ENCODE measurements at places on chromosomes 6 and 20.

DNA sequence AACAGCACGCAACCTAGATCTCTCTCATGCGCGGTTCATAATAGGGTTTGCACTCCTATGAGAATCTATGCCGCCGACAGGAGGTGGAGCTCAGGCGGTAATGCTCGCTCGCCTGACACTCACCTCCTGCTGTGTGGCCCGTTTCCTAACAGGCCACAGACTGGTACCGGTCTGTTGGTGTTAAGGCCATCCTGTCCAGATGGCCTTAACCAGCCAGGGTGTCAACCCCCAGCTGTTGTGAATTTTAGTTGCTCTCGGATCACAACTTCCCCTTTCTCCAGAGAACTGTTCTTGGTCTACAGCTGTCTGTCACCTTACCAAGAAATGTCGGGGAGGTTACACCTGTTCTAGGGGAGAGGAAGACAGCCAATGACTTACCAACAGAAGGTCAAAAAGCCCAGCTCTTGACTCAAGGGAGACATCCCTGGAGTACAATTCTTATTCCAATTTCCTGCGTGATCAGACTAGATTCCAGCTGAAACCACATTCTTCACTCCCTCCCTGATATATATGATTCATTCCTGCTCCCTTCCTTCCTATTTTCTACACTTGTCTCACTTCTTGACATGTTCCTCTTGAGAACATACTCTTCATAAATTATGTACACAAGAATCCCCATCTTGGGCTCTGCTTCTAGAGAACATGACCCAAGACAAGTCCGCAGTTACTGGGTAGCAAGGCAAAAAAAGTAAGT is 23.1 kb upstream of the DNAAF9 start:
- DNase-seq = peak; percentile 68

DNA sequence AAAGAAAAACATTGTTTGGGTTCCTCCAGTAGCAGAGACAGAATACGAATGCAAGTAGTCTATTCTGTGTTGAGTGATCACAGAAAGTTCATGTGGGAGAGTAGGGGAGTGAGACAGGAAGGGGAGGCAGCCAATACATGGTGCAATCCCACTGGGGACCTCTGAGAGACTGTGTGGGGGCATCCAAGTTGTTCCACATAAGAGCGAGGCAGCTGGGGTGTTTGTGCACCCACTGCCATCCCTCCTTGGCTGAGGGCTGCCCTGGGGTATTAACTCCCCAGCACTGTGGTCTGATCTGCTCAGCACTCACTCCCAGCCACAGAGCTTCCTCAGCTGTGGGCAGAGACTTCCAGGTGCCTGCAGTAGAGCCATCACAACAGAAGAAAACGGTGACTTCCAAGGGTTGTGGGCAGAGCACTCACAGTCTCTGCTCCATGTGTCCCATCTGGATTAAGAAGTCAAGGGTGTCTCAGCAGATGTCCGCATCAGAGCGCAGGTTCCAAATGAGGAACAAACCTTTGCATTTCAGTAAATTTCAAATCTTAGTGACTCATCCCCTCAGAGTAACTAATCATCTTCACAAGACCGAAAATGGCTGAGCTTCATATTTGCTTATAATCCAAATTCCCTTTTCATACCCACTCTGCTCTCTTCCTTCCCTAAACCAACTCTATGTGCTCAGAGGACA is 101.9 kb upstream of the NAA20 start:
- DNase-seq = no peak

DNA sequence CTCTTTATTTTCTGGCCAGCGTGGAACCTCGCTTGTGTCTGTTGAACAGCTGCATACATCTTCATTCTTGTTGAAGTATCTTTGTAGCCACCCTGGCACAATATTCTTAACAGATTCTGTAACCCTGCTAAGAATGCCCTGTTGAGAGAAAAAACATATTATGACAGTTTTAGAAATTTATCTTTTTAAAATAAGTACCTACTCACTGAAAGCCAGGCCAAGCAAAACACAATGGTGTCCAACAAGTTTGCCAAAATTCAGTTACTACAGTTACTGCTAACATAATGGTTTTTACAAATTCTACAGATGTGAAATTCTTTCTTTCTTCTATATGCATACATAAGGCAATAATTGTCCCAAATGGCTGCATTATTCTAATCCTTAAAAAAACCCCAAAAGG is 18.2 kb downstream of the NUP153 start:
- DNase-seq = no peak

DNA sequence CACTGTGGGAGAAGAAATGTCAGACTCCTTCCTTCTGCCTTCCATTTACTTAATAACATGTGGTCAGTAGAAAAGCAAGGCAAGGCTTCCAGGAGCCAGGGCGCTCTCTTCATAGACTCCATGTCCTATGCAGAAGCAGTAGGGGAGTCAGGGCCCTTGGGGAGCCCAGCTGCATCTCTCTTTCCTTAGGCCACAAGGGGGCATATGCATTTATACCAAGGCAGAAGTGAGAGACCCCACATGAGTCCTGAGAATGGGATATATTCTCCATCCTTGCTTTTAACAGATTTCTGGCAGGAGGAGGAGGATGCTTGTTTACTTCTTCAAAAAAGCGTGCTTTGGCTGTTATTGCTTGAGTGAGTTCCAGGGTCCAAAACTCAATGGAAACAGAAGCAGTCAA is 198.5 kb downstream of the HIVEP2 start:
- DNase-seq = peak; percentile 24

DNA sequence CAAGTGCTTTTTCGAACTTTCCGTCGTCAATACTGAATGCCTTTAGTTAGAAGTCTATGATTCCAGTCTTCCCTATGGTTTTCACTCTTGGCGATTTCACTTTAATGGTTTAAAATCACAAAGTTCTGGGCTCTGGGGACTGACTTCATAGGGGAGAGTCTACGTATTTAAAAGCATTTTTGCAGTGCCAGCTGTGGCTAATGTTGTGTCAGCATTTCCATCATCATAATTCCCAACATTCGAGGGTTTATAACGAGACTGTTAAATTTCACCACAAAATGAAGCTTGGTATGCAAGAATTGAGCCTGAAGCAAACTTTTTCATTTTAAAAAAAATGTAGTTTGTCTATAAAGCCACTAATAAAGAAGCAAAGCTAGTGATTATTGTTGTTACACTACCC is 242.7 kb downstream of the SOX4 start:
- no peak for DNase-seq

DNA sequence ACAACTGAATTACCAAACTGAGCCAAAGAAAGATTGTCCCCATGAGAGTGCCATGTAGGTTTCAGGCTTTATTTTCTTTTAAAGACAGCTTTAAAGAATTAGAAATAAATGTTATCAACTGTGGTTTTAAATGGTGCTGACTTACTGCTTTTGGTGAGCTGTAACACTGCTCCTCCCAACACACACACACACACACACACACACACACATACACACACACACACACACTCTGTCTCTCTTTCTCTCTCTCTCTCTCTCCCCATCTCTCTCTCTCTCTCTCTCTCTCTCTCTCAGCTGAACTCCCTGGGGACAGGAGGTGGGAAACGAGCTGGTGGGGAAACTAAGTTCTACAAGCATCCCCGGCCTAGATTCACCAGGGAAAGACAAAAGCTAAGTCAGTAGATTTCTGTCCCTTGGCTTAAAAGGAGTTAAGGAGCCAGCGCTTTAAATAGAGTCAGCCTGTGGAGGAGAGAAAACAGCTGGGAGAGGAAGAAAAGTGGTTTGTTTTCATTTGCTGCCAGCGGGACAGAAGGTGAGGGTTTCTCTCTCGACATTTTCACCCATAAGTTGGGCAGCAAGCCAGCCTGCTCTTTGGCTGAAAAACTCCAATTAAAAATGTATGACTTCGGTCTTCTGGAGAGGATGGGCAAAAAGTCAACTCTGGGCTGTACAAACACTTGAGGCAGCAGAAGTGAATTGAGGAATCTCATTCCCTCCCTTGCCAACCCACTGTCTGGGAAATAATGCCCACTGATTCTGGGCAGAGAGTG is 27.4 kb downstream of the CBLN4 start:
- DNase-seq = no peak

- DNase-seq = no peak
Observed at GRCh38 chr6:9347608-9348007, 912.3 kb upstream of the SLC35B3 start.

- no peak for DNase-seq
Observed at GRCh38 chr6:163489584-163489983, 75.1 kb downstream of the QKI start.

- no peak for DNase-seq
Observed at GRCh38 chr20:4165984-4166725, 150.8 kb upstream of the RNF24 start.

DNA sequence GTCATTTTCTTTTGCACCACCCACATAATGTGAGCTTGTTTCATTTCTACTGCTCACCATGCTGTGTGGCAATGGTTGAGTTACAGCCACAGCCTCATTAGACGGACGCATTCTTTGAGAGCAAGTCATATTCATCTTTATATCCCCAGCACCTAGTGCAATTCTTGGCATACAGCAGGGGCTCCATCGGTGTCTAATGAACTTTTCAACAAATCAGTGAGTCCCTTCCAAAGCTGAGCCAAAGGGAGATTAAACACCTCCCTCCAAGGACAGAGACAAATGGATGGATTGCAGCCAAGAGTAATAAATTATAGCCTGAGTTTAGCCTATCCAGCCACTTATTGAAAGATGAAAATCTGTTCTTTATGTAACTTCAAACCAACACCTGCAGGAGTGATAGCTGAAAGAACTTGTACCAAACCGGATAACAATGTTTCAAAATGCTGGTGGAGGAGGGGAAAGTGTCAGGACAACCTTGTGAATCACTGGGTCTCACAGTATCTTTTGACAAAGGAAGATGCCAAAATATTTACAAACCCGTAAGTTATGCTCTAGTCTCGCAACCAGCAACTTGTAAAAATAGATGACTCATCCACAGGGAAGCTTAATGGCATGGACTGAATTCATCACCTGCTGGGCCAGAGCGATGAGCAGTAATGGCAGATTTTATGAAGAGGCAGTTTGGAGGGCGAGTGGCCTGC is 139.0 kb downstream of the PXDC1 start:
- no peak for DNase-seq

DNA sequence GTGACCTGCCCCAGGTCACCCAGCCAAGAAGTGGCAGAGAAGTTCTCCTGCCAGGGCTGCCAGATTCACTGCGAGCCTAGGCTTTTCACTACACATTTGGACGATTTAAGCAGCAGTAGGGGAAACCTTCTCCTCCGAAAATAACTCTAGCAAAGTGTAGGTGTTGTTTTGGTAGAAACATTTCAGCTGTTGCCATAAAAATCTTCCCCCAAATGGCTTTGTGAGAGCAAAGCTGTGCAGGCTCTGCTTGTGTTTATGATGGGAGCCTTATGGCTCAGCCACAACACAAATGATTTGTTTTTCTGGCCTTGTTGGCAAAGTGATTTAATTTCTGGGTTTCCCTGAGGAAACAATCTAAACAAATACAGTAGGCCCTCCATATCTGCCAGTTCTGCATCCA is 81.8 kb downstream of the PLCB4 start:
- no peak for DNase-seq

GRCh38 chr20:20950620-20951019 is 155.5 kb downstream of the LINC00237 start:
- DNase-seq = no peak

GRCh38 chr6:105057160-105057559 is 100.3 kb downstream of the LIN28B start:
- no peak for DNase-seq

DNA sequence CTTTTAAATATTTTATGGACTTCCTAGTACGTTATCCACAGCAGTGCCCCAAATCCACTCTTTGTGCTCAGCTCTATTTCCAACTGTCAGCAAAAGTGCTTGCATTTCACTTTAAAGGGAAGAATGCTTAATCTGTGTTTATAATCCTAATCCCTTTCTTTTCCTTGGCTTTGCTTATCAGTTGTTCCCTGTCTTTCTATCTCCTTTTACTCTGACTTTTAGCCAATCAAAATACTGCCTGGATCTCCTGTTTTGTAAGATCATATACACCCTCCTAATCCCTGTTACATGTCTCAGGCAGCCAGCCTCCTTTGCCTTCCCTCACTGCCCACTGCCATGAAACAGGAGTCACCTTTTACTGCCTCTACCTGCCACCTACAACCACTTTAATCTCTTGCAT is 102.9 kb downstream of the AIG1 start:
- DNase-seq = no peak

- no peak for DNase-seq
Observed at GRCh38 chr6:106116125-106116832, 30.1 kb downstream of the PRDM1 start.

DNA sequence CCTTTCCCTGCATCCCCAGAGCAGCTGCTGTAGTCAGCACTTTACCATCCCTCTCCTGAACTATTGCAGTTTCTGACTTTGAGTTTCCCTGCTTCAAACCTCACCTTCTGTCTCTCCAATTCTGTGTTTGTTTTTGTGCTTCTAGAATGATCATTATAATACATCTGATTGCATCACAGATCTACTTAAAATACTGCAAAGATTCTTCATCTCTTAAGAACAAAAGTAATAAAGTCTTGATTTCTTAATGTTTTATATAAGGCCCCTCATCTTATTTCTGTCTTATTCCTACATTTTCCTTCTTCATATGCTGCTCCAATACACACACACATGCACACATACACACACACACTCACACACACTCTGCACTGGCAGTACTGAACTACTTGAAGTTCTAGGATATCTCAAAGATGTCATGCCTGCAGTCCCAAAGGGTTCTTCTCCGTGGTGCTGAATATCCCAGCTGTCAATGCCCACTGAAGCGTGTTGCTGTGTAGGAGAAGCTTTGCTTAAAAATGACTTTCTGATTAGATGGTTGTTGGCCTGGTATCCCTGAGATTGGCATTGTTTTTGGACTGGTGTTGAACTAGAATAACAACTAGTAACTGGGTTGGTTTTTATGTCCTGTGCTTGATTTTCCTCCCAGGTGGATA is 97.2 kb downstream of the MAP3K4 start:
- no peak for DNase-seq

GRCh38 chr20:37346236-37346534 is 245 bp downstream of the SRC start:
- DNase-seq = no peak

DNA sequence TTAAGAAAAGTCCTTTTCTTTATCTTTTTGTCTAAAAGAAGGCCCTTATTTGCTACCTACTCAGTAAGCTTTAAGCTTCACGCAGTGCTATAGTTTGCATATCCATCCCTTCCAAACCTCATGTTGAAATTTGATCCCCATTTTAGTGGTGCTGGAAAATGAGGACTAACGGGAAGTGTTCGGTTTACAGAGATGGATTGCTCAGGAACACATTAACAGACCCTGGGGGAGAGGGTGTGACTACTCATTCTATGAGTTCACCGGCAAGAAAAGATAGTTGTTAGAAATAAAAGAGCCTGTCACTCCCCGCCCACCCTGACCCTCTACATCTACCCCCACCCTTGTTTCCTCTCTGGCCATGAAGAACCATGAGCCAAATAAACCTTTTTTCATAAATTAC is 546.2 kb downstream of the MEI4 start:
- DNase-seq = no peak
